ENCODE measurements at places on chromosomes 1 and 21. TPM values are rescaled to one million over a fixed set of nuclear protein-coding genes. Genes with fewer than 3 reads are reported as not detected.

The LIPI gene
- not detected for total RNA-seq

The FAM163A gene
- total RNA-seq = not detected

GRCh38 chr1:54742282-54742681 lies 22.0 kb downstream of the PARS2 start:
- no peak for DNase-seq

The SAMD11 gene
- total RNA-seq = 1.6 TPM

DNA sequence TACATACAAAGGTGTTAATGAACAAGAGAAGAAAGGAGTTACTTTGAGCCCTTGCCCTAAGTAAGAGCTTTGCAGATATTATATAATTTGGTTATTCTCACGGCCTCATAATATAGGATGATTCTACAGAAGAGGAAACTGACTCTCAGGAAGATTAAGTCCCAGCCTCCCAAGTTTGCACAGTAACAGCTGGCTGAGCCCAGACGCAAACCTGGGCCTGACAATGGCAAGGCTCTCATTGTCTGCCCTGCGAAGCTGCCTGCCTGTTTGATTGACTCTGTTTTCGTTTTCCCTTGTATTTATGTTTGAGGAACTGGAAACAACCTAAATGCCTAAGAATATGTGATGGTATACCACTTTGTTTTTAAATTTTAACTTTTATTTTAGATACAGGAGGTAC lies 76.2 kb upstream of the PGBD5 start:
- DNase-seq = no peak

GRCh38 chr1:203424285-203424684 lies 51.3 kb upstream of the PRELP start:
- no peak for DNase-seq

The TMEM54 gene
- total RNA-seq = 33.1 TPM

Measured in fibroblast of the aortic adventitia (primary cell).